H9 (cell line): ENCODE measurements at places on chromosomes 12 and 14.

GRCh38 chr12:51025338-51025835 is 797 bp downstream of the SLC11A2 start:
- no peaks in the 10 kb centered on the region for H3K36me3 ChIP-seq
- DNase-seq = no peak
- H3K4me3 ChIP-seq = peak overlapping the region; percentile 78
- H3K27me3 ChIP-seq = no peaks in the 10 kb centered on the region

DNA sequence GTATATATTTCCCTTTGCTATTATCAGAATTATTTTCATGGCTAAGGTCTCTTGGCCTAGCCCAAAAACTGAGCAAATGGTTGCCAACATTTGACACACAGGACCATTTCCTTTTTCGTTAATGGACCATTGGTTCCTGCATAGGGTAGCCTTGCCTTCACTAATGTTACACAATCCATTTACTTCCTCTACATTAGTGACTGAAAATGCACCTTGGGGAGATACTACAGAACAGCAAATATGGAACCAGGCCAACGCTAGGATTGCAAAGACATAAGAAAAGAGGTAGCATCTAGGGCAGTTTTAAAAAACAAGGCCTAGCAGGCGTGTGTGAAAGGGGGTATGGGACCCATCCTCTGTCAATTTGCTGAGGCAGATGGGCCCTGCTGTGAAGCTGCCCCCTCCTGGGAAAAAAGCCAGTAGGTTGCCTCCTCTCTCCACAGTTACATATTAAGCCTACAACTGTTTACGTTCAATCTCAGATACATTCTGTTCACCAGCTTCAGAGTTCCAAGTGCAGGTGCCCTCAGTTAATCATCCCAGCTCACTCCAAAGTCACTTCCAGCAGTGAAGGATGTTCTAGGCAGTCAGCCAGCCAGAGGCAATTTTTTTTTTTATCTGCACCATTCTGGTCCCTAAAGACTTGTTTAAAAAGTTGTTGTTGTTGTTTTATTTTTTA is 15.0 kb downstream of the AQP6 start:
- H3K4me1 ChIP-seq = no peaks in the 10 kb centered on the region; the same call in 1 of the 2 replicates
- H3K27ac ChIP-seq = no peak overlapping the region
- DNase-seq = no peak
- H3K27me3 ChIP-seq = no peaks in the 10 kb centered on the region
- H3K4me3 ChIP-seq = no peak overlapping the region

- DNase-seq = no peak
- no peak overlapping the region for H3K27ac ChIP-seq
- no peaks in the 10 kb centered on the region for H3K27me3 ChIP-seq
- H3K4me3 ChIP-seq = no peak overlapping the region
- H3K4me1 ChIP-seq = no peaks in the 10 kb centered on the region; the same call in 1 of the 2 replicates
- no peaks in the 10 kb centered on the region for H3K36me3 ChIP-seq
Measured at GRCh38 chr12:64814432-64814831, 10.0 kb upstream of the TBC1D30 start.

DNA sequence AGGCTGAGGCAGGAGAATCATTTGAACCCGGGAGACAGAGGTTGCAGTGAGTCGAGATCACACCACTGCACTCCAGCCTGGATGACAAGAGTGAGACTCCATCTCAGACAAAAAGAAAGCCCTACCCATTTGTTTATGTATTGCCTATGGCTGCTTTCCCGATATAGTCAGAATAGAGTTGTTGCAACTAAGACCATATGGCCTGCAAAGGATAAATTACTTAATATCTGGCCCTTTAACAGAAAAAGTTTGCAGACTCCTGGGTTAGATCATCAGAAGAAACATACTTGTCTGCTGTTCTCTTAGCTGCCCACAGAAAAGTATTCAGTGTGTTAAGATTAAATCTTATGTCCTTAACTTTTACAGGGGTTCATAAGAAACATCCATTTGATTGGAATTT is 122.4 kb upstream of the VASH1 start:
- H3K36me3 ChIP-seq = no peaks in the 10 kb centered on the region
- no peak overlapping the region for H3K27ac ChIP-seq
- no peak overlapping the region for H3K4me3 ChIP-seq
- DNase-seq = no peak
- no peaks in the 10 kb centered on the region for H3K4me1 ChIP-seq

DNA sequence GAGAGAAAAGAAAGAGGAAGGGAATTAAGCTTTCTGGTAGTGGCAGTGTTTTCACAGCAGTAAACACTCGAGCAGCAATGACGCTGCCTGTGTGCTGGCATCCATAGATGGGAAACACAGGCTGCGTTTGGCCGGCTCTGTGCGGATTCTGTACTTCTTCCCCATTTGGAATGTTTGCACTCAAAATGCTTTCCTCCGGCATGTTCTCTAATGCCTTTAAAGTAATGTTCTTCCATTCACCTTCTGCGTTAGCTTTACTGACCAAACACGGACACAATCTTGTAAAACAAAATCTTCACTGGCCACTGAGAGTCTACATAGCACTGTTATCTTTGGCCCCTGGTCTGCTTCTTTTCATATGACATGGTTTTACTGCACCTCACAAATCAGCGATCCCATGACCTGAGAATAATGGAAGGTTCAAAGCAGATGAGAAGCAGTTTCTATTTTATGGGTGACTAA is 31.4 kb downstream of the DCP1B start:
- H3K4me1 ChIP-seq = no peaks in the 10 kb centered on the region; the same call in 1 of the 2 replicates
- H3K27me3 ChIP-seq = no peaks in the 10 kb centered on the region
- no peak overlapping the region for H3K27ac ChIP-seq
- no peak overlapping the region for H3K4me3 ChIP-seq
- no peak for DNase-seq
- H3K36me3 ChIP-seq = no peaks in the 10 kb centered on the region

- no peaks in the 10 kb centered on the region for H3K27me3 ChIP-seq
- no peak overlapping the region for H3K27ac ChIP-seq
- no peak for DNase-seq
- peaks cover 5% of the 10 kb centered on the region; the same call in 1 of the 2 replicates for H3K4me1 ChIP-seq
- H3K4me3 ChIP-seq = no peak overlapping the region
Measured at GRCh38 chr12:130944878-130945277, 8.8 kb upstream of the ADGRD1 start.

- DNase-seq = peak; percentile 88
- H3K4me1 ChIP-seq = peaks cover 20% of the 10 kb centered on the region
- no peak overlapping the region for H3K27ac ChIP-seq
- no peaks in the 10 kb centered on the region for H3K27me3 ChIP-seq
- no peak overlapping the region; the same call in 2 of the 3 replicates for H3K4me3 ChIP-seq
- no peaks in the 10 kb centered on the region; the same call in 2 of the 3 replicates for H3K36me3 ChIP-seq
Measured at GRCh38 chr12:13203034-13203922, 6.8 kb downstream of the EMP1 start.

GRCh38 chr14:92244805-92245204 is 78.2 kb upstream of the SLC24A4 start:
- no peaks in the 10 kb centered on the region for H3K27me3 ChIP-seq
- no peaks in the 10 kb centered on the region for H3K4me1 ChIP-seq
- H3K36me3 ChIP-seq = peaks cover 12% of the 10 kb centered on the region

- no peaks in the 10 kb centered on the region for H3K27me3 ChIP-seq
- no peak for DNase-seq
- H3K4me3 ChIP-seq = no peak overlapping the region
- H3K36me3 ChIP-seq = peaks cover 14% of the 10 kb centered on the region; the same call in 2 of the 3 replicates
- H3K27ac ChIP-seq = no peak overlapping the region
Measured at GRCh38 chr14:105913861-105914260, 387.5 kb downstream of the TMEM121 start.

GRCh38 chr14:99274346-99275221 is 2.6 kb upstream of the BCL11B start:
- no peaks in the 10 kb centered on the region for H3K36me3 ChIP-seq
- 0 out of 2 replicates have a peak, but pooled peaks cover 8% of the 10 kb centered on the region for H3K4me1 ChIP-seq
- H3K27ac ChIP-seq = no peak overlapping the region
- peak; percentile 97 for DNase-seq
- H3K27me3 ChIP-seq = no peaks in the 10 kb centered on the region; the same call in 1 of the 2 replicates

- no peak for DNase-seq
- H3K27ac ChIP-seq = no peak overlapping the region
- H3K4me1 ChIP-seq = no peaks in the 10 kb centered on the region
Measured at GRCh38 chr12:112907415-112908157, 824 bp downstream of the OAS1 start.

GRCh38 chr12:122090759-122091515 is 12.4 kb downstream of the MLXIP start:
- H3K4me3 ChIP-seq = no peak overlapping the region
- H3K27ac ChIP-seq = no peak overlapping the region
- no peak for DNase-seq
- no peaks in the 10 kb centered on the region for H3K27me3 ChIP-seq
- H3K4me1 ChIP-seq = peaks cover 2% of the 10 kb centered on the region; the same call in 1 of the 2 replicates

DNA sequence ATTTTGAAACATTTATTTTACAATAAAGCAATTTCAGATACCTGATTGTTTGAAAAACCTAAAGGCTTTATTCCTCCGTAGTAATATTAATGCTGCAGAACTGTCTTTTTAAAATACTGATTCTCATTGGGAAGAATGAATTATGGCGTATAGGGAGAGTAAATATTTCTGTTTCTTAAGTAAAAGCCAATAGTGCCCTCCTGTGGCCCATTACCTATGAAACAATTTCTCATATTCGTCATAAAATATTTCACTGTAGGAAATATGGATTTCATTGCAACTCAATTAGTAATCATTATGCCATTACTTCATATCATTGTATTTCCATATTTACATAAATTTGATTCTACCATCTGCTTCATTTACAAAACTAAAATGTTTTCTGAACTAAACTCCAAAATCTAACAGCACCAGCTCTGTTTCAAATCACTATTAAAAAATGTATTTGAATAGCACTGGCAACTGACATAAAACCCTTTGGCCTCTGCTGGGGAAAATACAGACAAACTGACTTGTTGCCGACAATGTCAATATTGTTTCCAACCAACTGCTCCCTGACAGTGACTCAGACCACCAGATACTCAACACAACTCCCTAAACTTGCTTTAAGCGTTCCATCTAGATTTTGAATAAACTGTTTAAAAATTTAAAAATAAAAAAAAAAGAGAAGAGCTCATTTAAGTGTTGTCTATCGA is 290.3 kb downstream of the NAV3 start:
- no peak for DNase-seq
- no peaks in the 10 kb centered on the region for H3K36me3 ChIP-seq
- no peaks in the 10 kb centered on the region for H3K4me1 ChIP-seq
- H3K4me3 ChIP-seq = no peak overlapping the region

GRCh38 chr14:30518867-30519560 is 39.9 kb upstream of the G2E3 start:
- no peaks in the 10 kb centered on the region for H3K36me3 ChIP-seq
- H3K4me1 ChIP-seq = no peaks in the 10 kb centered on the region
- no peak for DNase-seq
- H3K4me3 ChIP-seq = no peak overlapping the region

- H3K4me1 ChIP-seq = no peaks in the 10 kb centered on the region
- H3K4me3 ChIP-seq = no peak overlapping the region
- DNase-seq = no peak
- H3K27me3 ChIP-seq = no peaks in the 10 kb centered on the region
- no peaks in the 10 kb centered on the region for H3K36me3 ChIP-seq
Measured at GRCh38 chr12:105069936-105070702, 14.1 kb downstream of the ALDH1L2 start.

- H3K27me3 ChIP-seq = no peaks in the 10 kb centered on the region
- DNase-seq = no peak
- no peak overlapping the region for H3K27ac ChIP-seq
- H3K4me1 ChIP-seq = no peaks in the 10 kb centered on the region
Measured at GRCh38 chr12:105580821-105581352, 250.4 kb downstream of the C12orf75 start.

GRCh38 chr14:103652806-103653205 is 23.8 kb downstream of the KLC1 start:
- H3K27ac ChIP-seq = no peak overlapping the region
- peaks cover 18% of the 10 kb centered on the region; the same call in 2 of the 3 replicates for H3K36me3 ChIP-seq
- no peak overlapping the region for H3K4me3 ChIP-seq
- H3K27me3 ChIP-seq = no peaks in the 10 kb centered on the region
- H3K4me1 ChIP-seq = no peaks in the 10 kb centered on the region

- DNase-seq = no peak
- no peaks in the 10 kb centered on the region for H3K4me1 ChIP-seq
- H3K27ac ChIP-seq = no peak overlapping the region
- H3K36me3 ChIP-seq = no peaks in the 10 kb centered on the region
- no peaks in the 10 kb centered on the region for H3K27me3 ChIP-seq
Measured at GRCh38 chr12:101243074-101243473, 33.0 kb upstream of the SLC5A8 start.

- H3K4me3 ChIP-seq = no peak overlapping the region
- no peaks in the 10 kb centered on the region for H3K36me3 ChIP-seq
- H3K27ac ChIP-seq = no peak overlapping the region
- no peaks in the 10 kb centered on the region for H3K27me3 ChIP-seq
- no peak for DNase-seq
- H3K4me1 ChIP-seq = no peaks in the 10 kb centered on the region
Measured at GRCh38 chr12:122303068-122303467, 36.8 kb upstream of the VPS33A start.

- no peak for DNase-seq
- peaks cover 6% of the 10 kb centered on the region; the same call in 1 of the 2 replicates for H3K4me1 ChIP-seq
- no peak overlapping the region for H3K4me3 ChIP-seq
- no peaks in the 10 kb centered on the region for H3K36me3 ChIP-seq
- no peaks in the 10 kb centered on the region for H3K27me3 ChIP-seq
Measured at GRCh38 chr12:2168808-2169207, 116.0 kb downstream of the CACNA1C start.

DNA sequence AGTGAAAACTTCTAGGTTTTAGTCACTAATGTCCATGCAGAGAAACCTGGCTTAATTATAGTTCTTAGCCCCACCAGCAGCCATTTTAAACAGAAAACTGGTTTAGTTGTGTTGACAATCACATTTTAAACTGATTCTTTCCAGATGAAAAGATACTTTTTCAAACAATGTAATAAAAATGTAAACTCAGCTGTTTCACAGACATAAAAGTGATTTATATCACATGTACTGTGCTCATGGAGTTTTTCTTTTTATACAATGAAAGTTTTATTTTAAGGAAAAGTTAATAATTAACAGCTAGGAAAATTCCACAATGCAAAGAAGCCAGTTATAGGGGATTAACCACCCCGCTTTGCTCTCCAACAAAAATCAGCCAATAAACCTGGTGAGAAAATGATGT is 129.7 kb downstream of the PAX9 start:
- no peak overlapping the region for H3K27ac ChIP-seq
- H3K36me3 ChIP-seq = no peaks in the 10 kb centered on the region
- no peak overlapping the region for H3K4me3 ChIP-seq
- no peaks in the 10 kb centered on the region for H3K27me3 ChIP-seq

DNA sequence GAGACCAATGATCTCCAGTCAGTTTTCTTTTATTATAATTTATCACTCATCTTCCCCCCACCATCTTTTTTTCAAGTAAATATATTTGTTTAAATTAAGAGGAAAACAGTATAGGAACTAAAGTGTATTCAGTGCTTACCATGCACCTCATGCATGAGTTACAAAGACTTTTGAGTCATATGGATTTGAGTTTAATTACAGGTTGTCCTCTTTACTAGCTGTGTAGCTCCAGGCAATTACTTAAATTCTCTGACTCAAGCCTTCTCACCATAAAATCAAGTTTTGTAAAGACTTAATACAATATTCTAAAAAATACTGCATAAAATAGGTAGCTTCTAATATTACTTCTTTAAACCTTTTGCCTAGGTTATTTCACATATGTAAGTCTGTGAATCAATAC is 251.3 kb downstream of the SLC16A7 start:
- H3K36me3 ChIP-seq = peaks cover 5% of the 10 kb centered on the region; the same call in 1 of the 2 replicates
- DNase-seq = no peak
- no peaks in the 10 kb centered on the region for H3K27me3 ChIP-seq
- H3K4me1 ChIP-seq = no peaks in the 10 kb centered on the region; the same call in 1 of the 2 replicates
- H3K4me3 ChIP-seq = no peak overlapping the region
